Nasal cavity respiratory epithelium epithelial cell of viscerocranial mucosa (primary cell): ENCODE measurements at places on chromosomes 3 and 15. TPM values are rescaled to one million over a fixed set of nuclear protein-coding genes. Genes with fewer than 3 reads are reported as not detected.

The DPP8 gene
- total RNA-seq, result 42.0 and 50.5 TPM in 2 replicates

The GRM7 gene
- not detected in 2 replicates for total RNA-seq

The GOLGA6D gene
- under 0.01 TPM in 1 of 2 replicates, not detected in the other for total RNA-seq

The ZNF860 gene
- 2.1 and 3.8 TPM in 2 replicates for total RNA-seq

The BOC gene
- total RNA-seq, result 0.34 and 1.1 TPM in 2 replicates

The PPM1M gene
- total RNA-seq, result 2.7 and 8.1 TPM in 2 replicates

The PAK2 gene
- total RNA-seq, result 40.7 and 136 TPM in 2 replicates

The DPPA2 gene
- total RNA-seq, result not detected in 2 replicates

The TMCO5A gene
- not detected in 2 replicates for total RNA-seq

The SYNPR gene
- total RNA-seq, result not detected in 2 replicates

The RPP25 gene
- total RNA-seq, result 5.6 and 5.8 TPM in 2 replicates

The GRAMD1C gene
- total RNA-seq, result 1.0 and 2.5 TPM in 2 replicates

The CIAO2A gene
- 41.7 and 62.2 TPM in 2 replicates for total RNA-seq

The ALS2CL gene
- 70.4 and 81.4 TPM in 2 replicates for total RNA-seq

The HESX1 gene
- total RNA-seq, result 0.43 and 0.68 TPM in 2 replicates

The LSAMP gene
- total RNA-seq, result not detected in 2 replicates

The CLDN18 gene
- not detected in 2 replicates for total RNA-seq

The ANKUB1 gene
- total RNA-seq, result 0.34 and 4.1 TPM in 2 replicates

The CCDC13 gene
- 0.68 and 0.71 TPM in 2 replicates for total RNA-seq

The DLG1 gene
- 83.7 and 231 TPM in 2 replicates for total RNA-seq

The LINGO1 gene
- total RNA-seq, result under 0.01 TPM in 1 of 2 replicates, not detected in the other

The CFAP92 gene
- total RNA-seq, result 0.34 and 0.36 TPM in 2 replicates

The HES1 gene
- 53.0 and 75.1 TPM in 2 replicates for total RNA-seq

The HCN4 gene
- not detected in 2 replicates for total RNA-seq
